ENCODE measurements at places on chromosomes 4 and X. TPM values are rescaled to one million over a fixed set of nuclear protein-coding genes. Genes with fewer than 3 reads are reported as not detected.

DNA sequence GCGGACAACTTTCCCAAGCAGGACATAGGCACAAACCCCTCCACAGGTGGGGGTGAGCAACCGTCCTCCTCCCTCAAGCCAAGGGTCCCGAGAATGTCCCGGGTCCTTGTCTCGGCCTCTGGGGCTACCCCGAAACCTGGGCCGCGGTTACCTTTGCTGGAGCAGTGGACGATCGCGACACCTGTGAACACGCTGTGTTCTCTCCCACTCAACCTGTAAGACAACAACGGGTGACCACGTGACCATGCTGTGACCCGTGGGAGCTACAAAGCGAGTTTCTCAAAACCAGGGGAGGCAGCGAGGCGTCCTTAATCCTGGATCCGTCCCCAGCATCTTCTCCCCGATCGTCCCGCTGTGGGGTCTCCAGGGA, 17.9 kb downstream of the ASMTL start:
- no peak for DNase-seq

GRCh38 chr4:173332021-173332487, 2.1 kb downstream of the HMGB2 start:
- DNase-seq = peak; percentile 17

The F11 gene
- total RNA-seq = not detected

The EVC2 gene
- total RNA-seq = 5.5 TPM

DNA sequence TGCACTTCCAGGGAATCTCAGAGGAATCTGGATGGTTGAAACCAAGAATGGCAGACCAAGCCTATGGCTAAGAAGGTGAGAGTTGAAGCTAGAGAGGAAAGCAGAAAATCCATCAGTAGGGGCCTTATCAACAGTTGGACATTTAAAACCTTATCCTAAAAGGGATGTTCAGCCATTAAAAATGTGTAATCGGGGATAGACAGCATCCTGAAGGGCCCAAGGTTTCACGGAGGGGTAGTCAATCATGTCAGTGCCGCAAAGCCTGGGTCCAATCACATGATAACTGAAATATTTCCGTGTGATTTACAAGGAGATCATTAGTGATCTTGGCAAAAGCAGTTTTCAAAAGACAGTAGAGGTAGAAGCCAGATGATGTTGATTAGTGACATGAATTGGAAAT, 61.9 kb upstream of the ELOVL6 start:
- no peak for DNase-seq

The USP26 gene
- not detected for total RNA-seq

- no peak for DNase-seq
Observed at GRCh38 chrX:13854003-13854402, 37.1 kb upstream of the GPM6B start.

The ARMCX5 gene
- total RNA-seq = 14.1 TPM

- peak; percentile 76 for DNase-seq
Observed at GRCh38 chr4:2041239-2042130, 17.6 kb upstream of the NAT8L start.

GRCh38 chrX:45807572-45808425, 607.1 kb upstream of the DIPK2B start:
- DNase-seq = peak; percentile 82

GRCh38 chr4:86848136-86848535, 1.0 kb downstream of the SLC10A6 start:
- peak; percentile 50 for DNase-seq

The EPGN gene
- total RNA-seq = not detected

GRCh38 chrX:29913647-29914046, 301.7 kb upstream of the MAGEB2 start:
- no peak for DNase-seq

- DNase-seq = no peak
Observed at GRCh38 chrX:85223359-85223758, 20.2 kb downstream of the SATL1 start.

DNA sequence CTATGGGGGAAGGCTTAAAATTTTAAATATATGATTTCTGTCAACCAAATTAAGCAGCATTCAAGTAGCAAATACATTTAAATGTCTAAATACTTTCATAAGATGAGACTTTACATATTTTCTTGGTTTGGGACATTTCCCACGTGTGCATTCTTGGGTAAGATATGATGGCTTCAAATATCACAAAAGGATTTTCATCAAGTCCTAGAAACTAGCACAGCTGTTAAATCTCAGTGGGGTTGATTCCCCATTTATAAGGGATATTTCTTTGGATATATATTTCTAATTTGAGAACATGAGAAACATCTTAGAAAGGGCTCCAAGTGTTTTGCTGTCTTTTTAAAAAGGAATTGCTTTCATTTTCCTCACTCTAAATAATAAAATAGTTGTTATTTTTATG, 90.2 kb downstream of the P2RY10 start:
- no peak for DNase-seq

DNA sequence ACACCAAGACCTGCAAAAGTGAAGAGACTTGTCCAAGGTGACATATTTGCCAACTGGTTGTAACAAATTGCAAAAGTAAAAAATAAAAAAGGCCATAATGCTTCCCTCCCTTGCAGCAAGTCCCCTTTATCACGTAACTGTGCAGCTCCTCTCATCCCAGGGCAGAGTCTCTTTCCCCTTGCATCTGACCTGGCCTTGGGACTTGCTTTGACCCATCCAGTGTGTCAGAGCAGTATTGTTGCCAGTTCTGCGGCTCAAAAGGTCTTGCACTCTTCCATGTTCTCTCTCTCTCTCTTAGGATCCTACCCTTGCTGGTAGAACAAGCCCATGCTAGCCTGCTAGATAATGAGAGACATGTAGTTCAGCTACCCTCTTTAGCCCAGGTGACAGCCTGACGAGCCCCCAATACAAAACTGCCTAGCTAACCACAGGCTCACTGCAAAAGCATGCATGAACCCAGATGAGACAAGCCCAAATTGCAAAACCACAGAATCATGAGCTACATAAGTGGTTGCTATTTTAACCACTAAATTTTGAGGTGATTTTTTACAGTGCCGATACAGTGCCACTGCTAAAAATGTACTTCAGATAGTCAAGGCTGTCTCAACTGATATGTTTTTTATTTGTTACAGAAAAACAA, 289.5 kb upstream of the PPARGC1A start:
- DNase-seq = no peak

DNA sequence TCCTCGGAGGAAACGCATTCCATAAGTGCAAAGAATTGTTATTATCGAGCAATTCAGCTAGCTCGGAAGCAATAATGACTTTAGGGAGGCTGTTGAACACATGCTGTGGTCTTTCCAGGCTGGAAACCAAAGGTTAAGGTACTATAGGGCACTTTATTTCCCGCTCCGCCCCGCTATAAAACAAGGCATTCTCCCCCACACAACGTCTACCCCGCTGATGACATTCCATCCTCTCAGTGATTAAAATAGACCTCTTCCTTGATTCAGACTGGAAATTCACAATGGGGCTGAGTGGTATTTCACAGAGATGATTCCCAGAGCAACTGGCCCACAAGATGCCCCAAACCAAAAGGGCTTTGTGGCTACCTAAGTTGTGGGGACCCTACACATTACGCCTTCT, 196.4 kb downstream of the STIM2 start:
- DNase-seq = no peak

DNA sequence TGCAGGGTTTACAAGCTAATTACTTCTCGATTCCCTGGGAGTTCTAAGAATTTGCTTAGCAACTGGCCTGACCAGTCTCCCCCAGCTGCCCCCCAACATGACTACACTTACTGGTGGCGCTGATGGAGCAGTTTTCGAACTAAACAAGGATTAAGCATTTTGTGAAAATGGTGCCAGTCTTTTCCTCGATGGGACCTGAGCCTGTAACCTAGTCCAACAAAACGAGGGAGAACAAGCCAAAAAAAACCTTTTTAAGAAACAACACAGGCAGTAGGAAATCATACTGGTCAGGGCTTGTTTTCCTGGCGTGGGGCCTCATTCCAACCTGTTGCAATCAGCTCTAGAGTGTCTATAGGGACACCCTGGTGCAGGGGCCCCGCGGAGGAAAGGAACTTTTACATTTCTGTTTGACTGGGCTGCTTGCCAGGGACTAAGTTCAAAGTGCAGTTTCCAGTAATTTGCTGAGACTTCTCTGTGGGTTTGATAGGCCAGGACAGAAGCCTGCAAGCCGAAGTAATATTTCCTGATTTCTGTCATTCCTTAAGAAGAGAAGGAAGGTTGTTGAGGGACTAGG, 158.7 kb downstream of the SPRY1 start:
- peak; percentile 59 for DNase-seq

- DNase-seq = peak; percentile 5
Observed at GRCh38 chrX:93673869-93674271, at the start of gene FAM133A. FAM133A (plus strand) TSS chrX:93674206; CDS start chrX:93709420, 35,214 bp downstream.

The NPY2R gene
- not detected for total RNA-seq

The UTP3 gene
- 16.2 TPM for total RNA-seq
